ENCODE measurements at places on chromosomes 7 and 10.

- DNase-seq, result peak; percentile 48
Measured at GRCh38 chr7:81990395-81990794, 220.5 kb upstream of the HGF start.

- DNase-seq, result peak; percentile 71
Measured at GRCh38 chr10:93030409-93030808, 30.2 kb upstream of the CYP26C1 start.

DNA sequence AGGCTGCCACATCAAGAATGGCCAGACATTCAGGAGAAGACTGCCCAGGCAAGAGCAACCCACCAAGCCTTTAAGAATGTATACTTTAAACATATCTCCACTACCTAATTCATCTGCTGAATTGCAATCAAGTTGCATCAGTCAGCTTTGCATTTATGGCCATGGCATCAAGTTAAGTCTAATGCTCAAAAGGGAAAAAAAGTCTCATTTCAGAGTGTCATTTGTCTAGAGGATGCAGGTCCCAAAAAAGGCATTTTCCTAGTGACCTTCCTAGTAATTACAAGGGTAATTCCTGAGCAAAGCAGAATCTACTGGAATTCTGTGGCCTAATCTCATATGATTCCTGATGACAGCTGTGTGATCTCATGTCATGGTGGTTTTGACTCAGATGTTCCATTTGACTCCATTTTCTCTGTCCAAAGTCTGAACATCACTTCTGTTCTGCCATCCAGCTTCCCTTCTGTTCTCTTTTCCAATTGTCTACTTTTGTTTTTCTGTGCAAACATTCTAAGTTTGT, 7.3 kb upstream of the CABCOCO1 start:
- no peak for DNase-seq

GRCh38 chr7:37150856-37151255, 297.8 kb downstream of the ELMO1 start:
- DNase-seq, result no peak

DNA sequence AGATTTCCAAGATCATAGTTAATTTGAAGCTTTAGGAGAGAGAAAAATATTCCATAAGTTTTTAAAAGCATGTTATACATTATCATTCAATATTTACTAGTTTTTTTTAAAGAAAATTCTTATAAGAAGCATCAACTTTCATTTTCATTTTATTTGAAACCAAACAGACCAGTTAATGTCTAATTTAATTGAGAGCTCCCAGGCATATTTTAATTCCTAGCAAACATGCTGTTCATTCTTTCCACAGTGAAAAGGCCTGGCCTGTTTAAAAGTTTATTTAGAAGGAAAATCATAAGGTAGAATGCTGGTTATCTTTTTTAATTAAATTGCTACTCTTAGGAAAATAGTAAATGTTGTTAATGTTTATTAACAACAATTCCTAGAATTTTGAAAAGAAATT, 324.4 kb downstream of the PCLO start:
- no peak for DNase-seq

DNA sequence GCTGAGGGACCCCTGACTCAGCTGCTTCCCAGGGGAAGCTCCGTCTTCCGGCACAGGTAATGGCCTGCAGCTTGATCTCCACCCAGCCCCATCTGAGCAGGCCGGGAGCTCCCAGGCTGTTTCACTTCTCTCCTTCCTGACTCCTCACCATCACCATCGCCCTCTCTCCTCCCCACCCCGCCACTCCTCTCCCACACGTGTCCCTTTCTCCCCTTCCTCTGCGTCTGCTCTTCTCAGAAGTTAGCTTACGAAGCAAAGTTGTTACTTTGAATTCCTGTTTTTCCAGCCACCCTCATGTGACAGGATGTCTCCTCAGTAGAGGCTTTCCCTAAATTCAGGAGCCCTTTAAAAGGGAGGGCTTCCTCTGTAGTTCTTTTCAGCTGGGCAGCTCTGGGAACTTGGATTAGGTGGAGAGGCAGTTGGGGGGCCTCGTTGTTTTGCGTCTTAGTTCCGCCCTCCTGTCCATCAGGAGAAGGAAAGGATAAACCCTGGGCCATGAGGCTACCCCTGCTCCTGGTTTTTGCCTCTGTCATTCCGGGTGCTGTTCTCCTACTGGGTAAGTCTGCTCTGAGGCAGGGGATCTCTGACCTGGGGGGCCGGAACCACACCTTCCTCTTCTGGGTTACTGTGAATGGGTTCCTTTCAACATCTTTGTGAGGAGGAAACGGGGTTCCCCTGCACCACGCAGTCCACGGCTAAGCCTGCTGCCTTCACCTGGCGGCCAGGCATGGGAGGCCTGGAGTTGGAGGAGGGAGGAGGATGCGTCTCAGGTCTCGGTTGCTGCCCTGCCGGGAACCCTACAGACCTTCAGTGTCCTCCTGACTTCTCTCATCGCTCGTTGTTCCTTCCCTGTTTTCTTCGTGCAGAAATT, at the start of gene MRC1:
TSS of gene MRC1 (plus strand) at position 378 of the 871 bp plus-strand sequence. CDS start at position 496, 118 bp downstream.
- no peak for DNase-seq

GRCh38 chr10:27188897-27189296, 33.7 kb downstream of the MASTL start:
- DNase-seq, result no peak

DNA sequence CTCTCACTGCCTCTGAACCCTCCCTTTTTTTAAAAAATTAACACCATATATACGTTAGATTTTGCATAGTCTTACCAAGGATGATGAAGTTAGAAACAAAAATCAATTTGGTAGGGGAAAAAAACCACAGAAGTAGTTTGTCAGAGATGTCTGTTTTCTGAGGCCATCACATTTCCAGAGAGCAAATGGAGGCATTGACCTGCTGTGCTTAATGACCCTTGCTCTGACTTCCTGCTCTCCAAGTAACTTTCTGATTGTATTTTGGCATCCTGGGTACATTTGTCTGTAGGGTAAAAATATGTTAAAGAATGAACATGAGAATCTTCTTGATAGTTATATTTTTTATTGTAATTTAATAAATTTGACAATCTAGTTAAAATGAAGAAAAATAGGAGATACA, 140.2 kb downstream of the LCOR start:
- no peak for DNase-seq

GRCh38 chr10:95389982-95390381, 99.2 kb upstream of the PDLIM1 start:
- DNase-seq, result no peak

DNA sequence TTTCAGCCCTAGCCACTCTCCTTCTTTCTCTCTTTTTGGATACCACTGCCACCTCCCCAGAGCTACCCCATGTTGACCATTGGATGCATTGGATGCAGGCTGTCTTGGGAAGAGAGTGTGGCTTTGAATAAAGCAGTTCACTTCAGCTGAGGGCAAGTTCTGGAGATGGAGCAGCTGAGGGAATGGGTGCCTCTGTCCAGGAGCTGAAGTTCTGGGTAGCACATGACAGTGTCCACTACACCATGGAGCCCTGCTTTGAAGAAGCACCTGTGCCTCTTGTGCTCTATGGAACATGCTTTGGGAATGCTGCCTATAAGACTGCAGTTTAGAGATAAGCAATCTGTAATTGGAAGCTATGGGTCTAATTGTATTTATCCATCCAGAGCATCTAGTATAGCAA, 1028.7 kb downstream of the TYW1 start:
- no peak for DNase-seq

- DNase-seq, result no peak
Measured at GRCh38 chr7:51982653-51983052, 666.0 kb upstream of the COBL start.

DNA sequence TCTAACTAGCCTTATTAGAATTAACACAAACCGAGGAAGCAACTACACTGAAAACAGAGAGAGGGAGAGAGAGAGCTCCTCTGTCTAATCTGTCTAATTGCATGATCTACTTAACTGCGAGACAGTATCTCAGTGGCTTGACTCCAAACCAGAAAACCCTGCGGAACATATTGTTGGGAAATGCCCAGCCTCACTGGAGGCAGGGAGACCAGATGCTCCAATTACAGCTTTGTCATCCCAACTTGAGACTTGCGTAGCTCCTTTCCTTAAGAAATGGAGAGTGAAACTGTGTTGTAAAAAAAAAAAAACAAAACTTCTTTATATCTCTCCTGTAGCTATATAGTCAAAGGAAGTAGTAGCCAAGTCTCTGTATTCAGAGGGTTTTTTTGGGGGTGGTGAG, 52.0 kb upstream of the ZNRF2 start:
- no peak for DNase-seq

GRCh38 chr7:98276241-98276761, 5.2 kb upstream of the BRI3 start:
- DNase-seq, result no peak

DNA sequence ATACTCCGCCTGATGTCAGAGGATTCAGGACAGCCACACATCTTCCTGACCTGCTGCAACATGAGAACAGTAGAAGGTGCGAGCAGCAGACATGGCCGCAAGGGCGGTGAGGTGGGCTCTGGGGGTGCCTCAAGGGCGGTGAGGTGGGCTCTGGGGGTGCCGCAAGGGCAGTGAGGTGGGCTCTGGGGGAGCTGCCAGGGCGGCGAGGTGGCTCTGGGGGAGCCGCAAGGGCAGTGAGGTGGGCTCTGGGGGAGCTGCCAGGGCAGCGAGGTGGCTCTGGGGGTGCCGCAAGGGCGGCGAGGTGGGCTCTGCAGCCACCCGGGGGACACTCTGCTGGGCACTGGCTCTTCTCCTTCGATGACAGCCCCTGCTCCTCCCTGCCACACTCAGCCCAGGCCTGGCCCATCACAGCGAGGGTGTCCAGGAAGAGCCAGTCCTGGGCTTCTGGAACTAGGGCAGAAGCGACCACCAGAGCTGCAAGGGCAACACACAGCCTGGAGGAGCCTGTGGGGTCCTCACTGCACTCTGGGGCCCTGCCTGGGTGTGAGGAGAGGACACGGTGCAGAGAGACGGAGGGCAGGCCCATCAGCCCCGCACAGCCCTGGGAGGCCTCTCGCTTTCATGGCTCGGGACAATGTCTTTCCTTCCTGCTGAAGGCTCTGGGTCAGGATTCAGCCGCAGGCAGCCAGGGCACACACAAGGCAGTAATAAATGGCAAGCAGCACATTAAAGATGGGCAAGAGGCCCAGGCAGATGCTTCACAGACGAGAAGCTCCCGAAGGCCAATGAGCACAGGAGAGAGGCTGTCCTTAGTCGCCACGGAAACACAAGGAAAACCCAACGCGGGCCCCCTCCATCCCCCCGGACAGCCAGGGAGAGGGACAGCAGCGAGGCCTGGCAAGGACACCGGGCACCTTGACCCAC, 42.5 kb downstream of the STK32C start:
- peak; percentile 20 for DNase-seq

DNA sequence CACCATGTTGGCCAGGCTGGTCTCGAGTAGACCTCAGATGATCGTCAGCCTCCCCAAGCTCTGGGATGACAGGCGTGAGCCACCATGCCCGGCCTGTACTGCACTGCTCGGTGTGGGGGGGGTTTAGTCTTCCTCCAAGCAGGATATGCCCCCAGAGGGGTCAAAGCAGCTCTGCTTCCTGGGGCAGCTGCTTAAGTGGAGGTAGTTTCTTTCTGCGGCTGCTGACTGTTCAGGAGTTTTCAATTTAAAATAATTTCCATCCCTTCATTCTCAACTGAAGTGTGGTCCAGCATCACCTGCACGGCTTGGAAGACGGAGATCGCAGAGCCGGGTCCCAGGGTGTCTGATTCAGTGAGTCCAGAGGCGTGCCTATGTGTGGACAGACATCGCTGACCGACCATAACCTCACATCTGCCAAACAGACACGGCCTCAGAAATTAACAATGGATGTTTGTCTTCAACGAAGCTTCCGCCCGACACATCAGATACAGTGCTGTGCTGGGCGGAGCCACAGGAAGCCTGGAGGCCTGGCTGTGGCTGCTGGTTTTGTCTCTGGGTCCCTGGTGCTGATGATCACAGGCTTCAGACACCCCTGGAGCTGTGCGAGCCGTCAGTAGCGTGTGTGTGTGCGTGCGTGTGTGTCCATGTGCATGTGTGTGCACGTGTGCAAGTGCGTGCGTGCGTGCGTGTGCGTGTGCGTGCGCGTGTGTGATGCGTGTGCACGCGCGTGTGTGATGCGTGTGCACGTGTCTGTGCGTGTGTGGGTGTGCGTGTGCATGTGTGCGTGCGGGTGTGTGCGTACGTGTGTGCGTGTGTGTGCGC, 226.5 kb upstream of the PITRM1 start:
- peak; percentile 40 for DNase-seq

- DNase-seq, result no peak
Measured at GRCh38 chr10:62843600-62843999, 27.4 kb upstream of the EGR2 start.

GRCh38 chr10:131737543-131738395, 163.0 kb upstream of the PPP2R2D start:
- DNase-seq, result no peak

GRCh38 chr10:14740684-14741247, 33.9 kb downstream of the FAM107B start:
- no peak for DNase-seq

DNA sequence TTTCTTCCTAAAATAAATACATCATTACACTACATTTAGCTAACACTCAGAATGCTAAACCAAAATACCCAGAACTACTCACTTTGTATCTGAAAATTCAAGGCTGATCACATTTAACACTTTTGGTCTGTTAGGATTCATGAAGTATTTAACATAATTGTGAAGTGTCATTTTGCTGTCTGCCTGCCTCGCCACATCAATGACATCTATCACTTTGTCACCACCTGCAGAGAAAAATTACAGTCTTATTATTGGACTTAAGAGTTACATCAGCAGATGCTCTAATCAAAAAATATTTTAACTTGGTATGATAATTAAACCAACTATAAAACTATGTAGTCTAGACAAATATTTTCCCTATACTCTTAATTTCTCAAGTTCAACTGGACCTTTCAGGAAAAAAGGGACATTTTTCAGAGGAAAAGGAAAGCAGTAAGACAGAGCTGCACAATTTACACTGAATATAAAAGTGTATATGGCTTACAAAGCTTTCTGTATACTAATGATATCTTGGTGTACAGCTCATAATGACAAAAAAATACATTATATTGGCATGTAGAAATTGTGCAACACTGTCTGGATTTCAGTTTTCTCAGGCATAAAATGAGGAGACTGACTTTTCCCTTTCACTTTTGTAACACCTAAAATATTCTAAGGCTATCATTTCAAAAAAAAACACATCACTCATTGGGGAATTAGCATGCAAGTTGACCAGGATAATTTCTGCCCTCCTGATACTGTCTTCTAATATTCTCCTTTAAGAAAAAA, 49.2 kb downstream of the KDM7A start:
- DNase-seq, result no peak

DNA sequence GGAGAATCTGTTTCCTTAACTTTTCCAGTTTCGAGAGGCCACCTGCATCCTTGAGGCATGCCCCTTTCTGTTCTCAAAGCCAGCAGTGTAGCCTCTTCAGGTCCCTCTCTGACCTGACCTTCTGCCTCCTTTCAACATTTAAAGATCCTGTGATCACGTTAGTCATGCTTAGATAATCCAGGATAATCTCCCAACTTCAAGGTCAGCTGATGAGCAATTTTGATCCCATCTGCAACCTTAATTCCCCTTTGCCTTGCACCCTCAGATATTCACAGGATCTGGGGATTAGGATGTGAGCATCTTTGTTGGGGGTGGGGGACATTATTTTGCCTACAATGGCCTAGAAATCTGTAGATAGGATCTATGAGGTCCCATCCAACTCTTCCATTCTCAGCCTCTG, 8.0 kb downstream of the HKDC1 start:
- no peak for DNase-seq

- no peak for DNase-seq
Measured at GRCh38 chr7:158444501-158445420, 142.9 kb downstream of the PTPRN2 start.

- no peak for DNase-seq
Measured at GRCh38 chr10:119268871-119269506, 61.6 kb downstream of the GRK5 start.

GRCh38 chr7:34107276-34107675, 201.9 kb downstream of the BMPER start:
- DNase-seq, result peak; percentile 37

- DNase-seq, result peak; percentile 95
Measured at GRCh38 chr7:47783456-47784223, 164.6 kb downstream of the PKD1L1 start.

- no peak for DNase-seq
Measured at GRCh38 chr7:143485094-143485493, 7.4 kb downstream of the TAS2R41 start.
